B cell (primary cell): ENCODE measurements at places on chromosomes 2 and 18. TPM values are rescaled to one million over a fixed set of nuclear protein-coding genes. Genes with fewer than 3 reads are reported as not detected.

DNA sequence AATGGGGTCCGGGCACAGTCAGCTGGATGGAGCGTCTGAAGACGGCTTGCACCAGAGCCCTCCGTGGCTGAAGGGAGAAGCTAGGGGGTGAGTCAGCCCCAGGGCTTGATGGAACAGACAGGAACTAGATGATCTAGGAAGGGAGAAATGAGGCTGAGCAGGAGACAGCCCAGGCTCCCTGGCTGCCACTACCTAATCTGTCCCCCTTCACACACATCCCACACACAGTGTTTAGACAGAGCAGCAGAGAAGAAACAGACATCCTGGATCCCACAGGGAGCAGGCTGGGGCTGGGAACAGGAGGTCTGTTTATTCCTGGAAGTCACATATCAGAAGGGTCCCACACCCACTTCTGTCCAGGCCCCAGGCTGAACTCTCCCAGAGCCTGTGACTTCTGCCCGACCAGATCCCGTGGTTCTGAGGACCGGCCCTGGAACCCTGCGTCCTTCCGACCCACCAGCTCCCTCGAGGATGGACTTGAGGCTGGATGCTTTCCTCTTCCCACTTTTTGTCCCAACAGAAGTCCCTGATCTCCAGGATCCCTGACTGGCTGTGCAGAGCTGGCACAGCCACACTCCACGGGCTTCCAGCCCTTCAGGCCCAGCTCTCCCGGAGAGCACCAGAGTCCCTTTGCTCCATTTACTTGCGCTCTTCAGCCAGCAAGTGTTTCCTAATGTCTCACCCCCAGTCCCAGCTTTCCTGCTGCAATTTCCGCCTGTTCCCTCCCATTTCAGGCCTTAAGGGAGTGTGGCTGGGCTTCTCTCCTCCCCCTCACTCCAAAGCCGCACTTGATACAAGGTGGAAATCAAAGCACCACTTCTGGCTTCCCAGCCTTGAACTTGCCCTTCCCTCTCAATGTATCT, 1.5 kb upstream of the GPBAR1 start:
- H3K27ac ChIP-seq, result peak overlapping the region; percentile 85
- H3K27me3 ChIP-seq, result no peaks in the 10 kb centered on the region
- H3K4me3 ChIP-seq, result no peak overlapping the region
- H3K4me1 ChIP-seq, result peaks cover 48% of the 10 kb centered on the region

DNA sequence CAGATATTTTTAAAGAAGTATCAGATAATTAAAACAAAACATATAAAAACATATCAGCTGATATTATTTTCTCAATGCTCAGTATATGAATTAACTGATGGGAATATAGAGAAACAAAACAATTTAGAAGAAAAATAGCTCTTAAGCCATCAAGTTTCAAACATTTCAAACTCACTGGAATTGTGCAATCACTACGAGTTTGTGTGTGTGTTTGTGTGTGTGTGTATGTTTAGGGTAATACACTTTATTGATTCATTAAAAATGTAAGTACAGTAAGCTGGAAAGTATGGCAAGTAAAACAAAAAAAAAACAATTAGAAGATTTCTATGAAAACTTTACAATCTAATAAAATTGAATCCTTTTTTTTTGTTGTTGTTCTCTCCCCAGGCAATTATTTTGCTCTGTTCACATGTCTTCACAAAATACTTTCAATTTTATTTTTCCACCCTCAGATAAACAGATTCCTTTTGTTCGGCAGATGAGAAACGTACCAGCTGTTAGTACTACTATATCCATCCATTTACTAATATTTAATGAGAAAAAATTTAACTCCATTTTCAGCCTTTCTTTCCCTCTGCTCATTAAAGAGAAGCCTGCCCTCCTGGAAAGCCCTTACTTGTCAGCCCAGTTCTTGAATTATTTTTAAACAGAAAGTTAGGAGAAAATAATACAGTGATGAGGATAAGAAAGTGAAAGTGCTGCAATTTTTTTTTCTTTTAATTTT, 87.6 kb downstream of the SLC8A1 start:
- no peak overlapping the region for H3K27ac ChIP-seq
- H3K4me3 ChIP-seq, result no peak overlapping the region
- H3K27me3 ChIP-seq, result no peaks in the 10 kb centered on the region
- peaks cover 9% of the 10 kb centered on the region for H3K4me1 ChIP-seq
- no peaks in the 10 kb centered on the region for H3K36me3 ChIP-seq

FAP gene
- total RNA-seq, result not detected in 2 replicates

- DNase-seq, result no peak
- no peak overlapping the region for H3K27ac ChIP-seq
- H3K27me3 ChIP-seq, result no peaks in the 10 kb centered on the region
- H3K4me3 ChIP-seq, result no peak overlapping the region
Observed at GRCh38 chr2:135914485-135914884, 38.2 kb upstream of the MCM6 start.

GRCh38 chr2:133255360-133255759, 312.9 kb downstream of the NCKAP5 start:
- no peak for DNase-seq
- no peaks in the 10 kb centered on the region for H3K4me1 ChIP-seq
- H3K27ac ChIP-seq, result no peak overlapping the region

CNDP1 gene
- 0.51 and 0.57 TPM in 2 replicates for total RNA-seq
